ENCODE measurements at places on chromosomes 6 and 20.

DNA sequence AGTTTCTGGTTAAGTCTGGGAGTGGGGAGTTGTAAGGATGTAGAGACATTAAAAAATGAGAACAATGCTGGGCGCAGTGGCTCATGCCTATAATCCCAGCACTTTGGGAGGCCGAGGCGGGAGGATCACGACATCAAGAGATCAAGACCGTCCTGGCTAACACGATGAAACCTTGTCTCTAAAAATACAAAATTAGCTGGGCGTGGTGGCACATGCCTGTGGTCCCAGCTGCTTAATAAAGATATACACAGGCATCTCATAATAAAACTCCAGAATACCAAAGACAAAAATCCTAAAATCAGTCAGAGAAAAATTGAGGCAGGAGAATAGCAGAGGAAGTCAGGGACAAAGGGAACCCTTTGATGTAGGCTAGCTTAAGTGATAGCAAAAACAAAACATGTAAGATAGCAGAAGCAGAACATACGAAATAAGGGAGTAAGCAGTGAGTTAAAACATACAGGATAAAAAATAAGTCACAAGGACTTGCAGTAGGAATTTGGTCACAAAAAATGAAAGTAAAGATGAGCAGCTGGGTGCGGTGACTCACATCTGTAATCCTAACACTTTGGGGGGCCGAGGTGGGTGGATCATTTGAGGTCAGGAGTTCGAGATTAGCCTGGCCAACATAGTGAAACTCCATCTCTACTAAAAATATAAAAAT, 23.6 kb downstream of the DDX43 start:
- DNase-seq, result no peak

DNA sequence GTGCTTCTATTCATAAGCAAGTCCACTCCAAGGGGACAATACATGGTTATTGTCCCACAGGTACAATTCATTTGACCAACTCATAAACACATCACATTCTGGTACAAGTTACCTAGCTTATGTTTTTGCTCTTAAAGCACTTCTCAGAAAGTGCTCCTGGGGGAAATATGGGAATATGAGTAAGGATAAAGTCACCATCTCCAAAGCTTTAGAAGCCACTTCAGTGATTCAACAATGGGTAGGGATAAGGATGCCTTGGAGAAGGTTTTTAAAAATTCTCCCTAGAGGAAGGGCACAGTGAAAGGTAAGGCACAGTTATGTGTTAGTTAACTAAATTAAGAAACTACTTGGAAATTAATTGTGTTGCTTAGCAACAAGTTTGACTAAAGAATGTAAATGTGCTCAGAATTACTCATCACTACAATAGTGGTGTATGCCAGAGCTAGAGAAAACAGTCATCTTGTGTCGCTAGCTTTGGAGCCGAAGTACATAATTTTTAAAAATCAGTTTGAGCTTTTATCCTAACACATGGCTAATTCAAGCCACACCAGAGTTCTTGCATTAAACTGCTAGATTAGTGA, 39.5 kb upstream of the LAMP5 start:
- no peak for DNase-seq

DNA sequence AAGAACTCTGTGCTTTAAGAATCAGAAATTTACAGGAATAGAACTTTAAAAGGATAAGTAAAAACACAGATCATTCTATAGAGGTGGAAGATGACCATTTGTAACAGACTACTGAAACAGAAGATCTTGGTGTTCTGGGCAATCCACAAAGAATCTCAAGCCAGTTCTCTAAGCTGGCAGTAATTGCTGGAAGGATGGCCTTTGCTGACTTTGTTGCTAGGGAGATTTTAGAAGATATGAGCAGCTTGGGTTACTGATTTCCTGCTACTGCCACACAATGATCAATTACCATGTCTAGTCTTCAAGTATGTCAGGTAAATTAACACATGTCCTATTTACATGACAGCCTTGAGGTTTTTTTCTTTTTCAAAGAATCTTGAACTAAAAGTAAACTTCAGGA, 31.1 kb downstream of the SNAP91 start:
- no peak for DNase-seq

DNA sequence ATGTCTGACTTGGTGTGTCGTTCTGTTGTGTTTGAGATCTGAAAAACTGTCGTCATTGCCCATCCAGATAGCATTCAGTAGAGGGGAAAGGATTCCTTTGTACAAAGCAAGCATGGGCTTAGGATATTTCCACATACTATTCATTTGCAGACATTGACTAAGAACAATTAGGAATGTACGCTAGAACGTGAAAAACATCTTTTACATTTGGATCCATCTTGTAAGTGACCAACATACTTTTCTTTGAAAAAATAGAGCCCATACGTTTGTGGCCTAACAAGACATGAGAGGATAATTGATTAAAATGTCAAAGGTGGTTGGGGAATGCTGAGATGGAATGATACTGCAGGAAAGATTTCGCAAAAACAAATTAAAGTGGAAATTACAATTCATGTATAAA, 225.8 kb upstream of the QKI start:
- no peak for DNase-seq

DNA sequence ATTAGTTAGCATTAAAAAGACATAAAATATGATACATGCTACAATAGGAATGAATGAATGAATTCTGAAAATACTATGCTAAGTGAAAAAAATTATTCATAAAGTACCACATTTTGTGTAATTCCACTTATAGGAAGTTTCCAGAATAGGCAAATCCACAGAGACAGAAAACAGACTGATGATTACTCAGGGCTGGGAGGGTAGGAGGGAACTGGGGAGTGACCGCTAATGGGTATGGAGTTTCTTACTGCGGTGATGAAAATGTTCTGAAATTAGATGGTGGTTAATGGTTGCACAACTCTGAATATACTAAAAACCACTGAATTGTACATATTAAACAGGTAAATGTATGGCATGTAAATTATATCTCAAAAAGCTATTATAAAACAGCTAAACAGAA, 22.6 kb downstream of the FERMT1 start:
- no peak for DNase-seq

DNA sequence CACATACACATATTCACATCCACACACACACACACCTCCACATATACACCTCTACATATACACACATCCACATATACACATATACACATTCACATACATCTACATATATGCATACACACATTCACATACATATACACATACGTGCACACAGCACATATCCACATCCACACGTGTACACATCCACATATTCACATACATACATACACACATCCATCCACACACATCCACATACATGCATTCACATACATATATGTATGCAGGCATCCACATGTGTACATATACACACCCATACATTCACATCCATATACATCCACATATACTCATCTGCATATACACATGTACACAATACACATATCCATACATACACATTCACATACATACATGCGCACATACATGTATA, 25.6 kb upstream of the NKX2-2 start:
- DNase-seq, result no peak

DNA sequence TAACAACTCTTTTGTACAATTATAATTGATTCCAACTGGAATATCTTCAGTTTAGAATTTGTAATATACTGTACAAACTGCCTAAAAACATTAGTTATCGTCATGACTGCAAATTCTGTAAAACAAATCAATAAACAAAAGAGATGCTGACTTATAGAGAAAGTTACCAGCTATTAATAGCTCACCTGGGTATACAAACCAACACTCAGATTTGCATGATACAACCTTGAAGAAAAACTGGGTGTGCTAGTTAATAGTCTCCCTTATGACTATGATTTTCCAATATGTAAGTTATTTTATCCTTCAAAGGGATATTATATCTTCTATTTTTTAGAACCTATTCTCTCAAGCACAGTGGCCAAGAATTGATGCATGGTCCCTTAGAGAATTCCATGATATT, 698.5 kb downstream of the FRK start:
- no peak for DNase-seq

DNA sequence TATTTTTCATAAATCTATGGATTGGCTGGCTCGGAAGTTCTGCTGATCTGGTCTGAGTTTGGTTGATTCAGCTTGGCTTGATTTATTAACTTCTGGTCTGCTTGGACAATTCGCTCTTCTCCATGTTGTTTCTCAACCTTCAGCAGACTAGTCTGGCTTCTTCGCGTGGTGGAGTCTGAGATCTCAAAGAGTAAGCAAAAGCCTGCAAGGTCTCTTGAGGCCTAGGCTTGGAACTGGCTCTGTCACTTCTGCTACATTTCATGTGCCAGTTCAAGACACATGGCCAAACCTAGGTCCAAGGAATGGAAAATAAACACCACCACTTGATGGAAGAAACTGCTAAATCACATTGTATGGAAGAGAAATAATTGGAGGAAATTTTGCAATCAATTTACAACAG, 115.1 kb upstream of the JAG1 start:
- DNase-seq, result no peak

- DNase-seq, result no peak
Observed at GRCh38 chr20:1754306-1754705, 96.7 kb upstream of the SIRPG start.

DNA sequence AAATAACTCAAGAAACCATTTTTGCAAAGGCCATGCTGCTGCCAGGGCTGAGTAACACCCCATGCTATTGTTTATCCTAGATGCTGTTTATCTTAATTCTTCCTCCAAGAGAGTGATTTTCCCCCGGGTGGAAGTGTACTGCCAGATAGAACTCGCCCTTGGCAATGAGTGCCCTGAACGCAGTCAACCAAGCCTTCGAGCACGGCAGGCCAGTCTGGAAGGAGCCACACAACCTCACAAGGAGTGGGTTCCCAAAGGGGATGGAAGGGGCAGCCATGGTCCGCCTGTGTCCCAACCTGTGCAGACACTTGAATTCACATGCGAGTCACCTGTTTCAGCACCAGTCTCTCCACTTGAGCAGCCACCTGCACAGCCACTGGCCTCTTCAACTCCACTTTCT, 31.9 kb downstream of the PNPLA1 start:
- DNase-seq, result no peak

- no peak for DNase-seq
Observed at GRCh38 chr20:1320902-1321653, 7.9 kb downstream of the SDCBP2 start.

GRCh38 chr20:43006651-43007375, 182.9 kb downstream of the PTPRT start:
- no peak for DNase-seq

GRCh38 chr6:85124472-85125354, 325.2 kb upstream of the NT5E start:
- DNase-seq, result peak; percentile 80

GRCh38 chr6:53279293-53279692, 69.5 kb downstream of the ELOVL5 start:
- no peak for DNase-seq

DNA sequence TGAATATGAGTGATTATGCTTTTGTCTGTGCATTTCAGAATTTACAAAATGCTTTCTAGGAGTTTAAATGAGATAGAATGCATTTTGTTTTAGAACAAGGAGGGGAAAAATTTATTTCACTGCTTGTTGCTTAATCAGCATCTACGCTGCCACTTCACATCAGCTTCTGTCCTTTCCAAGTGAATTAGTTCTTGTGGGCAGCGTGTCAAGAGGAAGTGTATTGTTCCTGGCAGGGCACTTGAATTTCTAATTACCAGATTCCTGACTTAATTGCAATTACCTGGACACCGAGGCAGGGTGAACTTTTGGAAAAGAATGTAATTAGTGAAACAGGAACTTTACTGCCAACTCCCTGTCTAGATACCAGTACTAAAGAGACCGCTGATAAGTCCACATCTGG, 263.5 kb downstream of the TMEM242 start:
- no peak for DNase-seq

All from fibroblast of skin of left quadriceps (primary cell).